ENCODE measurements at places on chromosomes 2 and 18.
A peak's percentile ranks its signal among the peaks of the same experiment; 100 is the strongest.

GRCh38 chr2:109317471-109318095, 188.6 kb downstream of the SH3RF3 start:
- no peak for DNase-seq

DNA sequence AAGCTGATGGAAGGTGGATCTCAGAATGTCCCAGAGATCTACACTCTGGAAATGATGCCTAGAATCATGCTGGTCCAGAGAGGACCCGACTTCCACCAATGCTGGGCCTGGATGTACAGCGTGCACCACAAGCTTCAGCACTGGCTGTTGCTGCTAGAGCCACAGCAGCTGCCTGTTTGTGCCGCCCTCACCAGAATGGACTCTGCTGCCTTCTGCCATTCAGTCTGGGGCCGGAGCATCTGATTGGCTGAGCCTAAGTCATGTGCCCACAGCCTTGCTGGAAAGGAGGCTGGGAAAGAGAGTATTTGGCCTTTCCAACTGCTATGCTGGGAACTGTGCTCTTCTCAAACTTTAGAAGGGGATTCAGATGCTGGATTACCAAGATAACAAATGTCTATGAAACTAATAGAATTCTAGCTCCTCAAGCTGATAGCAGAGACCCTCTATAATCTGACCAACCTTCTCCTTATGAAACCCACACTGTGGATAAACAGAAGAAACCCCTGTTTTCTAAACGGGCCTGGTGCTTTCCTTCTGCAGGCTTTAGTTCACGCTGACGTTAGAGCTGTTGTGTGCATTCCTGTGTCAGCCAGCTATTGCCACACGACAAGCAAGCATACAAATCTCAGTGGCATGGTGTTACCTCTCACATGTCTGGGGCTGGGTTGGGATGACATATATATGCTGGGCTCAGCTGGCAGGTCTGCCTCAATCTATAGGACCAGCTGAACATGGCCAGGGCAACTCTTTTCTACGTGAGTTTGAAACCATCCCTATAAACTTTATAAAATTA, 4.1 kb upstream of the LOXHD1 start:
- DNase-seq = no peak

DNA sequence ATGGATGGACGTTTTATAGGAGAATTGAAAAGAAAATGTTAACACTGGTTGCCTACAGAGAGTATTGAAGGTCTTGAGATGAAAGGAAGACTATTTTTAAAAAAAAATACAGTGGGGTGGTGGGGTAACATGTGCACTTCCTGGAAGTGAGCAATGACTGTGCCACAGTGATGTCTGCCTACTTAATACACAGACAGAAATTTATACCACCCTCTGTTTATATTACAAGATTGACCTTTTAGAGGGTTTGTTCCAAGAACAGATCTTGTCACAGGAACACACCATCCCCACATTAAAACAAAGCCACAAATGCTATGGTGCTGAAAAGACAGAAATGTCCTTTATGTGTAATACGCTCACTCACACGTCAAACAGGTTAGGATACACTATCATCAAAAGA, 87.6 kb downstream of the THADA start:
- no peak for DNase-seq

DNA sequence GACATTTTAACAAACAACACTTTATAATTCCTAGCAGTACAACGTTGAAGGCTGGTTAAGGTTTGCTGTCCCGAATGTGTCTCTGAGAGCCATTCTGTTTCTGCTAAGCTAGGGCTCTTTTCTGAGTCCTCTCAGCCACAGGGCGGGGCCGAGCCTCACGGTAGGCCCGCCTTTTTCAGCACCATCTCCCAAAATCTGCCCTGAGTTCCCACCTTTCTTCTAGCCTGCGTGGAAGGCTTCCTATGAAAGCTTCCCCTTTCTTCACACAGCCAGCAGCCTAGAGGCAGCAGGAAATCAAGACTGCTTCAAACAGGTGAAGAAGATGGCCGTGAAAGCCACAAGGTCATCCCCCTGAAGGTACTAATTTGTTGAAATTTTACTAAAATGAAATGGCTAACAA, 255.5 kb downstream of the CDH2 start:
- DNase-seq = no peak

GRCh38 chr2:55269645-55269990, 587 bp upstream of the MTIF2 start:
- no peak for DNase-seq

DNA sequence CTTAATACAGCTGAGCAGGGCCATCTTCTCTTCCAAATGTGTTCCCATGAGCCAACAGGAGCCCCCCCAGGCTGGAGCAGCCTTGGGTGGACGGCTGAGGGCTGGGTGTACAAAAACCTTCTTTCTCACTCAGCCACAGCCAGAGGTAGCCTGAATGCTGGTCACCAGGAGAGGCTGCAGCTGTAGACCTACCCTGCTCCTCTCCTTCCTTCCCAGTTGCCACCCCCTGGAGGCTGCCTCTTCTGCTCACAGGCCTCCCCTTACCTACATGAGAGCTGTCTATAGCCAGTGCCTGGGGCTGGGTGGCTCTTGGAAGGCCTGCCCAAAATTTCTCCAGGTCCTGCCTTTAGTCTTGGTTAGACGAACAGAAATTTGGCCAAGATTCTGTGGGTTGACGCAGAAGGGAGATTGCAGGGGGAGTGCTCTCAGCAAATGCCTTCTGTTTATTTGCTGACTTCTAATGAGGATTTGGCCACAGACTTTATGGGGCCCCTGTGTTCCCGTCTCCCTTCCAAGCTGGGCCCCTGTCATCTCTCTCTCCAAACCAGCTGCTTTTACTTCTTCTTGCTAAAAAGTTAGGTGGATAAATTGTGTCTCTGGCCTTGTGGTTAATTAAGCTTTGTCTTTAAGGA, 18.3 kb downstream of the CELF4 start:
- no peak for DNase-seq

DNA sequence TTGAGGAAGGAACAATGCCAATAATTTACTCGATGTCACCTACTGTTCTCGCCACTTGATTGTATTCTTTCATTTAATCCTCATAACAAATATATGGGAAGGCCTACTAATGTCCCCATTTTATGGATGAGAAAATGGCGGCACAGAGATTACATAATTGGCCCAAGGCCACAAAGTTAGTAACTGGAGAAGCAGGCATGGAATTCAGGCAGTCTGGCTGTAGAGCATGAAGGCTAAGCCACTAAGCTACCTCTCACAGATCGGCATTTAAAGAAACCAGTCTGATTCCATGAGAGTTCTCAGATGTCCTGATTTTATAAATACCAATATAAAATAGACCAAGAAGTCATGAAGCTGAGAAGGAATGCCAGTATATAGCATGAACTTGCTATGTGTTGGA, 121.8 kb upstream of the EPAS1 start:
- no peak for DNase-seq

GRCh38 chr2:47905386-47906156, 727 bp downstream of the FBXO11 start:
- peak; percentile 67 for DNase-seq

DNA sequence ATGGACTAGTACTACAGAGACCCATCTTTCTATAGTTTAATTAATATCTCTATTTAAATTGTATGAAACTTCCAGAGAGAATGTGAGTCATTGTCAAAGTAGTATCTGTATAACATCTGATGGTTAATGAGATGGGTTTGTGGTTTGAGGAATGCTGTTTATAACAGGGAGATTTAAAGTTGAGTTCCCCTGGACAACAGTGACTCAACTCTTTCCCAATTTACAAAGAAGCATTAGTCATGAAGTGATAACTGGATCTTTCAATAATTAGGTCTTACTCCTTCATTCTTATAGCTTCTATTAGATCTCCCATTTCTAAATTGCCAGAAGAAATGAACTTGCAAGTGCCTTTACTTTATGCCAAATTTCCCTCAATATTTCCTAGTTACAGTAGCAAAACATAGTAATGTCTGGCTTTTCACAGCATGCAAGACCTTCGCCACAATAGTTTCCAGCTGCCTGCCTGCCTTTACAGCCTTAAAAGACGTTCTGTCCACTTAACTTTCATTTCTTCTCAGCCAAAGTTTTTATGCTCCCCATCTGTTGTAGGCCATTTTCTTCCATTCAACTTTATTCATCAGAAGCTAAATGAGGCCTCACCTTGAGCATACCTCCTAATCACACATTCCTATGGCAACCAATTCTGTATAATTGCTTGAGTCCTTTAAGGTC, 47.7 kb upstream of the WDR75 start:
- DNase-seq = no peak
